CD4-positive, alpha-beta T cell treated with Interleukin-4 for 1 hour (primary cell): ENCODE measurements at places on chromosomes 5 and 9.

DNA sequence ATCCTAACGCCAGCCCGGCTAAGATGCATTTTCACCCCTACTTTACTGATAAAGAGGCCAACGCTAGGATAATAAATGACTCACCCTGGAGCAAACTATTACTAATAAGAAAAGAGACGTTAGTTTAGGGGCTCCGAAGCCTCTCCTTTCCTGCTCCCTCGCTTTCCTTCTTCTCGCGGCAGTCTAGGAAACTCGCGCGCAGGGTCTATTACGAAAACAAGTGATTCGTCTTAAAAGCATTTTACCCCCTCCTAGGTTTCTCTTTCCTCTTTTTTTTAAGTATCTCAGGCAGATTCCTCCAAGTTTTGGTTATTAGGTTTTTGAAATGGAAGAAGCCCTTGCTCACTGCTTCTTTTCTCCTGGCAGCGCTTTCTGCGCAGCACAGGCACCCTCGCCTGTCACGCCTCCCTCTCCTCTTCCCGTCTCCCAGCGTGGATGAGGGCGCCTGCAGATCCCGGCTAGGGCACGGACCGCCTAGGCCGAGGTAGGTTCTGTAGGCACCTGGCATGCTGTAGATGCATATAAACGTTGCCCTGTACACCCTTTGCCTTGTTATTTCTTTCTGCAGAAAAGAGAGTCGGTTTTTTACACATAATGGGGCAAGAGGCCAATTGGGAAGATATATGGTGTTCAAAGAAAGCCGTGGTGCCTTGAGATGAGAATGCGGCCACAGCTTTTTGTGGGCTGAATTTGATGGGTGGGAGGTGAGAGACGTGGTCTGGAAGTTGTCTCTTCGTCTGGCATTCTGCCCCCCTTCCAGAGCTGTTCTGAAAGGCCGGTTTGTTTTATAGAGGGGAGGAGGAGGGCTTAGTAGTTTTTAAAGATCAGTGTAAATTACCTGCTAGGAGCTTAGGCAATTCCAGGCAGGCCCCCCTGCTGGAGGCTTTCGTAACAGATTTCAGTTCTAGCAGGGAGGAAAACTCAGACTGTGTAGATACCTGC is 983 bp downstream of the GCNT1 start:
- DNase-seq: no peak

- no peak for DNase-seq
Measured at GRCh38 chr5:86688406-86688805, 70.7 kb downstream of the COX7C start.

DNA sequence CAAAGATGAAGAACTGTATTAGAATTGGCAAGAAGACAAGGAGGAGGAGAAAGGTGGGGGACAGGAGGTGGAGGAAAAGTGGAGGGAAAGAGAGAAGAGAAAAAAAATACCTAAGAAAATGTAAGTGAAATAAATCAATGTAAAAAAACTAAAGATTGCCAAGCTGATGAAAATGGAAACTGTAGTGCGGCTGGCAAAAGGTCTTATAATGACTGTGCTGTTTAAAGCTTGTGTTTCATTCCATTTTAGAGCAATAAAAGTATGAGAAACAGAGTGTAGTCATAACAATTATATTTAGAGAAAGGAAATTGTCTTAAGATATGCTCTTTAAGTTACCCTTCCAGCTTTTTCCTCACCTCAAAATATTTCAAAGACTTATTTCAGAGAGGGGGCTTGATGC is 670.5 kb upstream of the SEMA6A start:
- DNase-seq: no peak

DNA sequence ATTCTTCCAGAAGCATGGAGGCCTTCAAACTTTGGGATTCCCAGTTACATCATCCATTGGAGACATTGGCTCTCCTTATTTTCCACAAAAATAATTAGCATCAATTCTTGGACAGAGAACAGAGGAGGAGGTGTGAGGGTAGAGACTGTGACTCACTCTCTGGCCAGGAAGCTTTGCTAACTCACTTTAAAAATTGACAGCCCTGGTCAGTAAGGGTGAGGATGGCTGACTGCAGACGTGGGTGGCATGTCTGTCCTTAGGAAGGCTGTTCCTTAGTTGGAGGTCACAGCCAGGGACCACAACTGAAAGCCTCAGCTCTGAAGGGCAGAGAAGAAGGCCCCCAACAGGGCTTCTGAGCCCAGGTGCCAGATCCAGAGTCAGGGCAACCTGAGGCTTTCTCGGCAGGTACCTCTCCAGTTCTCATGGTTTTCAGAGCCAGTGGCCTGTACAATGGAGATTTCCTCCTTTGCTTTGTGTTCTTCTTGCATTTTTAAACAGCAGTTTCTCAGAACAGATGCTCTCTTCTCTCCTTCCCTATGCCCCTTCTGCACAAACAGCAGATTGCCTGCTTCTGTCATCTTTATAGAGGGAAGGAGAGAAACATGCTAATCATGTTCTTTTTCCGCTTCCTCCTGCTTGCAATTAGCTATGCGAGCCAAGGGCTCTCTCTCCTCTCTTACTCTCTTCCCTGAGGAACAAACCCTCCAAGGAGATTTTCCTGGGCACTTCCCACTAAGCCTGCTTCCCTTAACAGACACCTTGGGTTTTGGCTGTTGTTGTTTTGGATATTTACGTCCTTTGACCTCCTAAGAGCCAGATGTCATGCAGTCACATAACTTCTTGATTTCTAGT is 92.5 kb upstream of the ZNF366 start:
- no peak for DNase-seq

DNA sequence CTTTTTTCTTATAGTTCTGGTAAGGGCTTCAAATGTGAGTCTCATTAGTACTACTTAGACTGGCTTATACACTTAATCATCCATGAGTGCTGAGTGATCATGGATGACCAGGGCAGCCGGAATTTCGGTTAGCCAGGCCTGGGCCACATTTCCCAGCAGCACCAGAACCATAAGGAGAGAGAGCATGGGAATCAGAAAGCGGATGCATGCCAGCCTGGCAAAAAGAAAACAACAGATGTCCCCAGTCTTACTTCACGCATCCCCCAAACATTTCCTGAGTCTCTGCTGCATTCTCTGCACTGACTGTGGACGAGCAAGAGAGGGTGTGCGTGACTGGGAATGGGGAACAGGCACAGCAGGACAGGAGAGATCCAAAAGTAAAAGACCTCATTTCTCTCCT is 371.1 kb upstream of the ZNF608 start:
- no peak for DNase-seq
